ENCODE measurements at places on chromosomes 4 and X.

DNA sequence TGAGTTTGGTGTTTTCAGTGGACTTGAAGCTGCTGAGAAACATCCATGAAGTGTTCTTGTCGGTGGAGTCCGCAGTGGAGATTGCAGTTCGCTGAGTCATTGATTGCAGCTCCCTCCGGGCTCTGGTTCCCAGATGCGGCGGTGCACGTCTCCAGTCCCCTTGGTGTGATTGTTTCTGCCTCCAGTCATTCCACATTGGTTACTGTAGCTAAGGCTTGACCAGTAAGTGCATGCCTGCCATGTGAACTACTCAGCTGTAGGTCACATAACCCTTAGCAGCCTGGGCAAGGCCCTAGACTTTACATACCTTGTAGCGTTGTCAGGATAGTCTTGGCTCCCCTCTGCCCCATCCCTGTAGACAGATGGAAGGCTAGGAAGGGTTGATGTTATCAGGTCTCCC is 53.8 kb upstream of the CLCN4 start:
- no peak for DNase-seq

DNA sequence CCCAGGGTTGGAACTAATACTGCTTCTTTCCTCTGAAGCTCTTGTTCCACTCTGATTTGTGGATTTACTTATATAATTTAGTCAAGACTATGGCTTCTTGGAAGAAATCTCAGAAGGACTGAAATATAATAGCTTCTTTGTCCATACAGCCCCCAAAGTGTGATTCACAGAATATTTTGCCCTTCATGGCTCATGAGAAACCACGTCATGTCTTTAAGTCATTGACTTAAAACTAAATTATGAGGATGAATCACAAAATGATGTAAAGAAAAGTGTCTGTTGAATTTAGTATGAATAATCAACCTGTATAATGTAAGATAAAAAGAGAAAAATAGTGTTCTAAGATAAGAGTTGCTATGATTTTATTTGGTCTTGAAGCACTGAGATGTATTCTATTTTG is 43.3 kb upstream of the AGA start:
- DNase-seq = no peak

DNA sequence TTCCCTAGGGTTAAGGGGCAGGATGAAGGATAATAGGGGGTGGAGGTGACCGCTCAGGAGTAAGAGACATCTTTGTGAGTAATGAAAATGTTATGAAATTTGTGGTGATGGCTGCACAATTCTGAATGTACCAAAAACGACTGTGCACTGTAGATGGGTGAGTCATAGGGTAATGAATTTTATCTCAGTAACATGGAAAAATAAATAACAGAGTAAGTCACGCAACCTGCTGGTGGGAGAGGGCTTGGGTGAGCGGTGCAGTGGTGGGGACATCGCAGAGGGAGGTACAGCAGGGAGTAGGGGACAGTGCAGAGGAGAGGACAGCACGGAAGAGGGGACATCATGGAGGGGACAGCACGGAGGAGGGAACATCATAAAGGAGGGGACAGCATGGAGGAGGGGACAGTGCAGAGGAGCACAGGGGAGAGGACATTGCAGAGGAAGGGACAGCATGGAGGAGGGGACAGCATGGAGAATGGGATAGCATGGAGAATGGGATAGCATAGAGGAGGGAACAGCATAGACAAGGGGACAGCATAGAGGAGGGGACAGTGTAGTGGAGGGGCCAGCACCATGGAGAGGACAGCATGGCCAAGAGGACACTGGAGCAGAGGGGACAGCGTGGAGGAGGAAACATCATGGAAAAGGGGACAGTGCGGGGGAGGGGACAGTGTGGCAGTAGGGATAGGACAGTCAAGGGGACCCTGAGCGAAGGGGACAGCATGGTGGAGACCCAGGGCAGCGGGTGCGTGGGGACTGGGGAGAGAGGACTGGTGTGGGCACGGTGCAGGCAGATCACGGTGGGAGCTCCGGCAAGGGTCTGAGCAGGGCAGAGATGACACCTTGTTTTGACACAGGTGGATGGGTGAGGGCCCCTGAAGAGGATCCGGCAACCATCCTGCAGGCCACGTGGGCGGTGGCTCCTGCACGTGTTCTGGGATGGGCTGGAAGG is 68.5 kb upstream of the MXD4 start:
- DNase-seq = no peak

- DNase-seq = no peak
Measured at GRCh38 chr4:77183777-77184420, 26.9 kb downstream of the CCNG2 start.

DNA sequence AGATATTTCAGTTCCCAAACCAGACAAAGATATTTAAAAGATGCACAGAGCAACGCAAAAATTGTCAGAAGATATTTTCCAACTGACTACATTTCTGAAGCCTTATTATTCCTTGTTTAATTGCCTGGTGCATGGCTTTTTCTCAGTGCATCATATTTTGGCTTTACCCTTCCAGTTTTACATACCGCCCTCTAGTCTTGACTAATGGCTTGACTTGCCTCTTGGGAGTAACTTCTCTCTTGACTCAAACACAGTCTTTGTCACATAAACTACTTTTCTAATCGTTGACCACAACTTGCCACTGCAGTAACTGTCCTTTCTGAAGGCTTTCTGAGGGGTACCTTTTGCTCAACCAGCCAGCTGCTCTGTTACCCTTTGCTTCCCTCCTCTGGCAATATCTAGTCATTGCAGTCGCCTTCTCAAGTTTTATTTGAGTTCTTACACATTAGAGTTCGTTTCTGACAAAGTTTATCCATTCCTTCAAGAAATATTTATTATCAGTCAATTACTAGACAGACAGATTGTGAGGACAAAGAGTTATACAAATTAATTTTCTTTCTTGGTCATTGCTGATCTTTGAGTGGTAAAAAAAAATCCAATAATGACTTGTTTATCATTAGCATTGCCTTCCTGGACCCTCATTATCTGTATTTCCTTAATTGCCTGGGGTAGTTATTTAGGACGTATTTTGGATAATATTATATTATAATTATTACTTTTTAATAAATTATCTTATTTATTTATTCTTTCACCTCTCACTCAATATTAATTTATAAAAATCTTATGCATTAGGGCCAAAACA is 506.9 kb upstream of the PCDH10 start:
- peak; percentile 7 for DNase-seq

Data from brain pericyte (primary cell).